ENCODE measurements at places on chromosomes 16 and 17. TPM values are rescaled to one million over a fixed set of nuclear protein-coding genes. Genes with fewer than 3 reads are reported as not detected.

- no peak for DNase-seq
- H3K27ac ChIP-seq: no peak overlapping the region
- H3K4me1 ChIP-seq: peaks cover 13% of the 10 kb centered on the region
- H3K27me3 ChIP-seq: no peaks in the 10 kb centered on the region
Measured at GRCh38 chr17:43353393-43353792, 45.4 kb upstream of the ARL4D start.

GRCh38 chr17:37706446-37706845, 38.4 kb downstream of the HNF1B start:
- no peak overlapping the region for H3K4me3 ChIP-seq
- H3K4me1 ChIP-seq: no peaks in the 10 kb centered on the region
- no peak overlapping the region for H3K27ac ChIP-seq
- peaks cover 38% of the 10 kb centered on the region for H3K27me3 ChIP-seq
- DNase-seq: no peak

CIITA gene
- 23.6 TPM for total RNA-seq

- peaks cover 3% of the 10 kb centered on the region for H3K27me3 ChIP-seq
- no peak overlapping the region for H3K4me3 ChIP-seq
- H3K36me3 ChIP-seq: no peaks in the 10 kb centered on the region
- DNase-seq: no peak
- no peak overlapping the region for H3K27ac ChIP-seq
Measured at GRCh38 chr16:19936441-19936840, 51.8 kb upstream of the GPRC5B start.

DNA sequence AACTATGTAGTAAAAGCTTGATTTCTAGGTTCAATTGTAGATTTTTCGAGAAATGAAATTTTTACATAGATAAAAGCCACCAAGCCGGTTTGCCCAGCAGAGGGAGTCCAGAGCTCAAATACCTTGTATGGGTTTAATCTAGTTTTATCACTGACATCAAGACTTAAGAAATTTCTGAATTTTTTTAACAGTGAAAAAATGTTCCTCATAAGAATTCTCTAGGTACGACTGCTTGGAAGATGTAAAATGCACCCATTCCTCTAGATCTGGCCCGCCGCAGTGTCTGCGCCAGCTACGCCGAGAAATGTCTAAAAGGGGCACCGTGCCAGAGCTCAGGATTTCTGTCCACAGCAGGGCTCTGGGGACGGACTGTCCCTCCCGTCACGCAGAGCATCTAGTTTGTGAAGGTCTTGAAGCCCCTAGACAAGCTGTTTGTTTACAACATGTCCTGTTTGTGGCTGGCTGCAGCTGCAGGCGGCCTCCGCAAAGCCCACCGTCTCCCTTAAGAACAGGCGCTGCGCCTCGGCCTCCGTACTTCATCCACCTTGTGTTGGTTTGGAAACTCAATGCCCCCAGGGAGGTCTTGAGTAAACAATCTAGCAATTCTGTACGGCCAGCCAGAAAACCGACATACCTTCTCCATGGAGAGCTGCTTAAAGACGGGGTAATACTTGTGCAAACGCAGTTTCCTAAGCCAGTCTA, 24.8 kb downstream of the MAP1LC3B start:
- no peaks in the 10 kb centered on the region for H3K4me1 ChIP-seq
- peak; percentile 39 for DNase-seq
- no peak overlapping the region for H3K4me3 ChIP-seq
- H3K27me3 ChIP-seq: no peaks in the 10 kb centered on the region
- no peak overlapping the region for H3K27ac ChIP-seq

DNA sequence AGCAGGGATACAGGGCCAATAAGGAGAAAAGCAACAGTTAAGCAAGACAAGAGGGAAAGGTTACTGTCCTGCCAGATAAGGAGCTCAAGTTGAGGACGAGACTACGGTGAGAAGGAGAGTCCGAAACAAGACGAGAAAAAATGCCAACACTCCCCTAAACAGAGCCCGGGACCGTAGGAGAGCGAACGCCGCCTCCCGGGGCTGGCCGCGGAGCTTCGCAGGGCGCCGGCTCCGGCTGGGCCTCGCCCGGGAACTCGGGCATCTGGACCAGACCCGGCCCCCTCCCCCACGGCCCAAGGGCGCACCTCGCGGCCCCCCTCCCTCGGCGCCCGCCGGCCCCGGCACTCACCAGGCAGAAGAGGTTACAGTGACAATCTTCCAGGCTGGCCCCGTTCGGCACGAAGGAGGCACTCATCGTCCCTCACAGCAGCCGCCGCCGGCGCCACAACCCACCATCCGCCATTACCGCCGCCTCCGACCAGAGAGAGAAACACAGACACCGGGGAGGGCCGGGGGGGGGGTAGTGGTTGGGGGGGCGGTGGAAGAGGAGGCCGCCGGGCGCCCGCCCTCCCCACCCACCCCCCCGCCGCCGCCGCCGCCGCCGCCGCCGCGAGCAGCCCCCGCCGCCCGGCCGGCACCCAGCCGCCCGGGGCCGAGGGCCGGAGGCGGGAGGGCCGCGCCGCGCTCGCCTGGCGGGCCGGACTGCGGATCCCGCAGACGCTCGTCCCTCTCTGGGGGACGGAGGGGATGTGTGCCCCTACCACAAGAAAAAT, at the start of gene MED13:
TSS of gene MED13 (minus strand) at position 488 of the 773 bp plus-strand sequence. CDS start at position 415, 73 bp downstream.
- H3K4me3 ChIP-seq: peak within 1 kb of the TSS; percentile 93
- DNase-seq: peak; percentile 64
- H3K36me3 ChIP-seq: peaks cover 19% of the 10 kb centered on the region
- H3K4me1 ChIP-seq: peaks cover 30% of the 10 kb centered on the region
- H3K27me3 ChIP-seq: no peaks in the 10 kb centered on the region

DNA sequence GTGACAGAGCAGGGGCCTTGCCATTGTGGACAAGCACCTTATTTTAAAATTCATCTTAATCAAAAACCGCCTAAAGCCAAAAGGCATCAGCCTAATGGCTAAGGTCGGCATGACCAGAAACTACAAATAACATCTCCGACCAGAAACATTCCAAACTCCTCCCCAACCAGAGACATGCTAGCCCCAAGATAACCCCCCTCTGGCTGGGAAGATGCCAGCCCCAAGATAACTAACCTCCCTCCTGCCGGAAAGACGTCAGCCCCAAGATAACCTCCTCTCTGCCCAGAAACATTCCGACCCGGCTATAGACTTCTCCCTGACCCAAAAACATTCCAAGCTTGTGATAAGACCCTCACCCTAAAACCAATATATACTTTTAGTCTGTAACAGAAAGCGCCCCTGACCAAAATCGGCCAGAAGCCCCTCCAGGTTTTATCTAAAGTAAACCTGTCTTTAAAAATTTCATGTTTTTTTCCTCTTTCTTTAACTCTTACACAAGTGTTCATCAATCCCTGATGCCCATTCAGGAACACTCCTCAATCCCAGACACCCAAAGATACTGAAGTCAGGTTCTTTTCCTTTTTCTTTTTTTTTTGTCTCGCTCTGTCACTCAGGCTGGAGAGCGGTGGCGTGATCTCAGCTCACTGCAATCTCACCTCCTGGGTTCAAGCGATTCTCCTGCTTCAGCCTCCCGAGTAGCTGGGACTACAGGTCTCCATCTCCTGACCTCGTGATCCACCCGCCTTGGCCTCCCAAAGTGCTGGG, 32.7 kb downstream of the TLE7 start:
- H3K4me1 ChIP-seq: peaks cover 29% of the 10 kb centered on the region
- no peak overlapping the region for H3K4me3 ChIP-seq
- no peaks in the 10 kb centered on the region for H3K36me3 ChIP-seq
- no peak overlapping the region for H3K27ac ChIP-seq
- DNase-seq: no peak

- H3K4me1 ChIP-seq: no peaks in the 10 kb centered on the region
- H3K36me3 ChIP-seq: no peaks in the 10 kb centered on the region
- DNase-seq: no peak
- no peak overlapping the region for H3K4me3 ChIP-seq
- peaks cover 2% of the 10 kb centered on the region for H3K27me3 ChIP-seq
- H3K27ac ChIP-seq: no peak overlapping the region
Measured at GRCh38 chr17:56203430-56203829, 50.2 kb downstream of the ANKFN1 start.

PTX4 gene
- not detected for total RNA-seq

GRCh38 chr17:42429726-42430447, 6.8 kb upstream of the CAVIN1 start:
- no peaks in the 10 kb centered on the region for H3K4me1 ChIP-seq
- DNase-seq: no peak
- no peak overlapping the region for H3K4me3 ChIP-seq
- no peak overlapping the region for H3K27ac ChIP-seq

KRTAP4-5 gene
- total RNA-seq: not detected

TENT4B gene
- total RNA-seq: 18.0 TPM

DNA sequence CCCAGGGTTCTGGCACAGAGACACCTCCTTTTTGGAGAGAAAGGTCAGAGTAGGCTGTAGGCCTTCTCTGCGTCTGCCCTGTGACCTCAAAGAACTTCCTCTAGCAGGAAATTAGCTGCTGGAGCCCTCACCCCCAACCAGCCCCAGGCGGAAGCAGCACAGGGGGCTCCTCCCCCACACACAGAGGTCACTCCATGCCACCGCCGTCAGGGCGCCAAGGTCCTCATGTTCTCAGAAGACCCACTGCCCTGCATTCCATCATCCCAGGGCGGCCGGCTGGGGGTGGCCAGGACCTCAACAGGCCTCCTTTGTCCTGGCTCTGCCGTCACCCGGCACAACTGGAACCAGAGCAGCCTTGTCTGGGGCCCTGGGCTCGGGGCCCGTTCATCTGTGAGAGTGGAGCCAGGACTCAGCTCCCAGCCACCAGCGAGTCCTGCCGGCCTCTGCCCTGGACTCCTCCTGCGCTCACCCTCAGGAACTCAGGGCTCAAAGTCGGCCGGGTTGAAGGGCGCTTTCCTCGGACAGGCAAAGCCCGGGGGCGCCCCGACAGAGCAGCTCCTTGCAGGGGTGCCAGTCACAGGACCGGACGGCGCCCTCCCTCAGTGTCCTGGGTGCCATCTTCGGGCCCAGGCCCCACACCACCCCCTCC, 1.2 kb downstream of the TMC6 start:
- H3K4me1 ChIP-seq: peaks cover 53% of the 10 kb centered on the region
- H3K27me3 ChIP-seq: no peaks in the 10 kb centered on the region
- peak overlapping the region; percentile 90 for H3K27ac ChIP-seq
- peak; percentile 87 for DNase-seq

GRCh38 chr17:79177877-79178276, 103.3 kb downstream of the ENGASE start:
- H3K27me3 ChIP-seq: peaks cover 9% of the 10 kb centered on the region
- DNase-seq: no peak
- no peak overlapping the region for H3K4me3 ChIP-seq
- no peaks in the 10 kb centered on the region for H3K36me3 ChIP-seq
- no peak overlapping the region for H3K27ac ChIP-seq

- H3K4me3 ChIP-seq: no peak overlapping the region
- no peak for DNase-seq
- H3K4me1 ChIP-seq: no peaks in the 10 kb centered on the region
- no peaks in the 10 kb centered on the region for H3K36me3 ChIP-seq
Measured at GRCh38 chr17:15031975-15032374, 233.2 kb downstream of the PMP22 start.

PABPN1L gene
- not detected for total RNA-seq

GRCh38 chr16:70736465-70737376, 50.9 kb upstream of the MTSS2 start:
- H3K27me3 ChIP-seq: no peaks in the 10 kb centered on the region
- peaks cover 31% of the 10 kb centered on the region for H3K36me3 ChIP-seq
- H3K4me1 ChIP-seq: peaks cover 73% of the 10 kb centered on the region
- peak overlapping the region; percentile 70 for H3K4me3 ChIP-seq
- DNase-seq: peak; percentile 60
- peak overlapping the region; percentile 99 for H3K27ac ChIP-seq

DNA sequence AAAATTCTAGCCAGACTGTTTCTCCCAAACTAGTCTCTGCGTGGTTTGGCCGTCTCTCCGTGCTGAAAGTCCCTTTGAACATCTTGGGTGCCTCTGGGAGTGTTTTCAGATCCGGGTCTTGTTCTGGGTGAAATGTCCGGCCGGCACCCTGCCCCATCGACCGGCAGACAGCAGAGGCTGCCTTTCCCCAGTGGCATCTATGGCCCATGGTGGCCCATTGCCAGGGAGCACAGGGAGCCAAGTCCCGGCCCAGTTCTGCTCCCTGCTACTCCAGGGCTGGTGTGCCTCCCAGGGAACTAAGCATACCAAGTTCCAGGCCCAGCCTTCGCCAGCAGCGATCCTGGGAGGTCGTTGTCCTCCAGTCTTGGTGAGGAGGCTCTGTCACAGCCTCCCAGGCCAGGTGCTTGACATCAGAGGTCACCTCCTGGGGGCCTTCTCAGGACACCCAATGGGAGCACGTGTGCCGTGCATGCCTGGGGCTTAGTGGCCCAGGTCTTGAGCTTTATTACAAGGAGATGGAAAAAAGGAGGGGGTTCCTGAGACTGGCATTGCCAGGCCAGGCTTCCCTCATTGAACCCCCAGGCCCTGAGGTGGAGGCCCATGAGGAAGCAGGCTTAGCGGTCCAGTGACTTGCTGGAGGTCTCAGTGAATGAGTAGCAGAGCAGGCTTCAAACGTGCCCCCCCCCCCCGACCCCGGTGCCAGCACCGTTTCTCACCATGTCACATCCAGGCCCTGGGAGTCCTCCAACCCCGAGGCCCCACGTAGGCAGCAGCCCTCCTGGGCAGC, 54.0 kb downstream of the PGS1 start:
- H3K36me3 ChIP-seq: peaks cover 11% of the 10 kb centered on the region
- no peak overlapping the region for H3K27ac ChIP-seq
- no peaks in the 10 kb centered on the region for H3K27me3 ChIP-seq
- H3K4me1 ChIP-seq: no peaks in the 10 kb centered on the region
- H3K4me3 ChIP-seq: no peak overlapping the region

DNA sequence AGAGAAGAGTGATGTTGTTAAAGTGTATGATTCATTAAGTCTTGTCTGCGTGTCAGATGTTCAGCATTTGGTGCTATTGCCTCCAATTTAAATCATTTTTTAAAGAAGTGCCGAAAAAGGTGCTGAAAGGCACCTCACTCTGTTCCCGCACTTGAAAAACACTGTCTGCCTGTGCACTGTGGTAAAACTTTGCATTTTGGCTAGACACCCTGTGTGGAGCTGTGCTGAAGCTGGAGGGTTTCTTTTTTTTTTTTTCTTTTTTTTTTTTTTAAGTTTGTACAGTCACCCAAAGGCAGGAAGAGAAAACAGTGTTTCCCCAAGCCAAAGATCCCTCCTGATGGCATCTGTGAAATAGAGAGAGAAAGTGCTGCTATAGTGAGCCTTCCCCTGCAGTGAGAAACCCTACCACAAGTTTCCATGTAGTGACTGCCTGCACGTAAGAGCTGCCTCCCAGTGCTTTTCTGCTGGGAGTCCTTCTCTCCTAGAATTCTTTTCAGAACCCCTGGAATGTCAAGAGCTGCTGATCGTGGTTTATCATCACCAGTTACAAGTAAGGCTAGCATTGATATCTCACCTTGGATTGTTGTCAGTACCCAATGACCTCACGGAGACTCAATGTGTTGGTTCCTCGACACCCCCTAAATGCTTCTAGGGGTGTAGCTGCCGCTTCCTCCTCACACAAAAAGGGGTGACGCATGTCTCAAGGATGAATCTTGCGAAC, 116.0 kb upstream of the SOX9 start:
- no peaks in the 10 kb centered on the region for H3K4me1 ChIP-seq
- H3K36me3 ChIP-seq: no peaks in the 10 kb centered on the region
- DNase-seq: no peak
- H3K27ac ChIP-seq: no peak overlapping the region

RNF157 gene
- total RNA-seq: 150 TPM

GRCh38 chr16:19997264-19997663, 76.4 kb downstream of the GPR139 start:
- no peaks in the 10 kb centered on the region for H3K27me3 ChIP-seq
- DNase-seq: no peak
- H3K4me3 ChIP-seq: no peak overlapping the region
- H3K4me1 ChIP-seq: no peaks in the 10 kb centered on the region
- H3K36me3 ChIP-seq: no peaks in the 10 kb centered on the region

SPATA33 gene
- 13.2 TPM for total RNA-seq

PERCC1 gene
- not detected for total RNA-seq
